Activated T-helper 9 cell treated with anti-CD3 and anti-CD28 coated beads, Interleukin-2, amount 50 U/mL, for 16 hours (primary cell): ENCODE measurements at places on chromosomes 16 and 17.
A peak's percentile ranks its signal among the peaks of the same experiment; 100 is the strongest.

DNA sequence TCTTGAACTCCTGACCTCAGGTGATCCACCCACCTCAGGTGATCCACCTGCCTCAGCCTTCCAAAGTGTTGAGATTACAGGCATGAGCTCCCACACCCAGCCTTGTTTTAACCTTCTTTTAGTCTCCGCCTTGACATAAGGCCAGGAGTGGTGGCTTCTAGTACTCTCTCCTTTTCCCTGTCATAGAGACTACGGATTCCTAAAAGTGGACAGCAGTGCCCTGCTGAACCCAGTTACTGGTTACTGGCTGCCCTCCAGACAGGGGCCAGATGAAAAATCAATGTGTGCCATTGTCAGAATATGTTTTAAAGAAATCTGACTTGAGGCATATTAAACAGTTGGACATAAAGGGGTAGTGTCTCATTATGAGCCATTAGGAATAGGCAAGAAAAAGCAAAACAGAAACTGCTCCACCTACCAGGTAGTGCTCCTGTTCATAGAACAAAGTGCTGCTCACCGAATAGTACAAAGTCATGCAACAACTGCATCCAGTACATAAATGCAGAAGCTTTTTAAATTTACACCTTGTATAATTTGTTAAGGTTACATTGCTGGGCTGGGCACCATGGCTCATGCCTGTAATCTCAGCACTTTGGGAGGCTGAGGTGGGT lies 32.1 kb downstream of the TRIM25 start:
- DNase-seq: no peak

- no peak for DNase-seq
These were observed 8.5 kb downstream of the KRTAP1-5 start for GRCh38 chr17:41018541-41018940.

- no peak for DNase-seq
These were observed 19.6 kb downstream of the ZFPM1 start for GRCh38 chr16:88472637-88473205.

DNA sequence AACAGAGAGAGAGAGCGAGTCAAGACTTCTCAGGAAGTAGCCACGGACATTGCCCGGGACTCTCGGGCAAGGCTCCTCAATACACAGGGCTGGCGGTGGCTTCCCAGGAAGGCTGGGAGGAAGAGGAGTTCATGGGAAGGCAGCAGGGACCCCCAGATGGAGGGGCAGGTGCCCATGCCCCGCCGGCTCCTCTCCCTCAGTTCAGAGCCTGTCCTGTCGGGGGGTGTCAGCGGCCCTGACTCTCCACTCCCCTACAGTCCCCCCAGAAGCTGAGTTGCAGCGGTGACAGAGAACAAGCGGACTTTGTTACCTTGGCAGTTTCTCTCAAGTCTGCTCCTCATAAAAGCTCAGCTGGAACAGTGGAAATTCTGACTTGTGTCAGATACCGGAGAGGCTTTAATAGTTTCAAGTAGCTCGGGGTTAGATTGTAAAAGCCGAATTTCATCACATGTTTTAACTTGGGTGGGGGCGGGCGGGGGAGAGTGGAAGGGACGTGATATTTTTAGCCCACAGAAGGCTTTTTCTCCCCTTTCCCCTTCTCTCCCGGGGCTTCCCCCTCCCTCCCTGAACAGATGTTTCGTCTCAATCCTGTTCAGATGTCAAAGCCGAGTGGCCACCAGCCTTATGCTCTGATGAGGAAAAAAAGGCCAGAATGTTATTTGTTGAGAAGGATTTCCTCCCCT lies 65.2 kb downstream of the NKD1 start:
- DNase-seq: no peak

GRCh38 chr16:55437625-55438024 lies 41.4 kb upstream of the MMP2 start:
- DNase-seq: no peak

- no peak for DNase-seq
These were observed 709 bp downstream of the RAB34 start for GRCh38 chr17:28716740-28717577.

DNA sequence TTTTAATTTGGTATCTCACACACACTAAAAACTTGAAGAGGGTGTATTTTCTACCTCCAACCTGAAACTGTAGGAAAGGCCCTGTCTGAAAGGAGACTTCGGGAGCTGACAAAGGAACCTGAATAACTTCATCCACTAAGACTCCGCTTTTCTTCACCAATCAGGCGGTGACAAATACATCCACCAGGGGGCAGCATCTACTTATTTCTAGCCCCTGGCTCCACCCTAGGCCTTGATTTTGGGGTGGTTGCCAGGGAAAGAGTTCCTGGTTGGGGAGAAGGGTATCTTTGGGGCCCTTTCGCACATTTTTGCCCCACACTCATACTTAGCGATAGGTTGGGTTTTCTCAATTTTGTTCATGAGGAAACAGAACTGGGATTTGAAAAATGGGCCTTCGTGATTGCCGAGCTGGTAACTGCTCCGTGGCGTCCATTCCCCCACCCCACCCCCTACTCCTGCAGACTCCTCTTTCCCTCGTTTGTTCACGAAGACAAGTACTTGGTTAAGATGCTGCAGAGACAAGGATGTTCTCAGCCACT lies 4.8 kb upstream of the ARL4D start:
- DNase-seq: peak; percentile 74

- DNase-seq: peak; percentile 61
These were observed 64.2 kb downstream of the PITPNC1 start for GRCh38 chr17:67441052-67441895.

- no peak for DNase-seq
These were observed 82.6 kb downstream of the CDK5R1 start for GRCh38 chr17:32569171-32570080.

DNA sequence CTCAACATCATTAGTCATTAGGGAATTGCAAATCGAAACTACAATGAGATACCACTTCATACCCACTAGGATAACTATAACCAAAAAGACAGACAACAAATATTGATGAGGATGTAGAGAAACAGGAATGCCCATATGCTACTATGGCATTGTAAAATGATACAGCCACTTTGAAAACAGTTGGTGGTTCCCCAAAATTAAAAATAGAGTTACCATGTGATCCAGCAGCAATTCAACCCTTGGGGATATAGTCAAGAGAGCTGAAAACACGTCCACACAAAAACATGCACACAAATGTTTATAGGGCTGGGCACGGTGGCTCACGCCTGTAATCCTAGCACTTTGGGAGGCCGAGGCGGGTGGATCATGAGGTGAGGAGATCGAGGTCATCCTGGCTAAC lies 10.0 kb upstream of the PECAM1 start:
- no peak for DNase-seq

GRCh38 chr17:2297023-2297422 lies 6.6 kb downstream of the SMG6 start:
- DNase-seq: no peak

DNA sequence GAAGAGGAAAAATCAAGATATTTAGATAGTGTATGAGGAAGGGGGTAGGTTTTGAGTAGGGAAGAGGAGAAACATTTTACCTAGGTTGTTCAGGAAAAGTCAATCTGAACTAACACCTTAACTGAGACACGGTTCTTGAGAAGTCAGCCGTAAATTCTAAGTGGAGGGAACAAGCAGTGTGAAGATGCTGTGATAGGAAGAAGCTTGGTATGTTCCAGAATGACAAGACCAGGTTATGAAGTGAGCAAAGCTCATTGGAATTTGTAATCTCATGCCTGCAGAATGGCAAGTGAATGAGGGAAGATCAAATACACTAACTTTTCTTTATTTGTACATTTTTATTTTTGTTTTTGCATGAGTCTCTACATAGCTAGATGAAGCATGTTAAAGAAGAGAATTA lies 307.6 kb downstream of the ZFHX3 start:
- no peak for DNase-seq

GRCh38 chr17:77320485-77321256 lies 179.9 kb downstream of the SEC14L1 start:
- DNase-seq: no peak

GRCh38 chr17:20989991-20990855 lies 52.6 kb downstream of the USP22 start:
- no peak for DNase-seq

- DNase-seq: no peak
These were observed 19.6 kb upstream of the CCL2 start for GRCh38 chr17:34235389-34236028.

DNA sequence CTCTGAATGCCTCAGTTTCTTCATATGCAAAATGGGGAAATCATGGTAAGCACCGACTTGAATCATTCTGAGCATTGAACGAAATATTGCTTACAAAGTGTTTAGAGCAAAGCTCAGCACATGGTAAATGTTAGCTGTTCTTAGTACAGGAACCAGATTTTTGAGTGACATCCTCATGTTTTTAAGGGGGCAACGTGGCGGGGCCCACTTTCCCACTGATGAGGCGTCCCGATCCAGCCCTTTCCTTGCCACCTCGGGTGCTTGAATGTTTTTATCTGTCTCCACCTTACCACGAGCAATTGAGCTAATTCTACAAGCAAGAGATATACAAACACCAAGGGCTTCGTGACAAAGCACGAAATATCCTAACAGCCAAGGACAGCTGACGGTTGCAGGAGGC lies 49.9 kb downstream of the ELAC2 start:
- DNase-seq: no peak

- no peak for DNase-seq
These were observed 5.1 kb downstream of the CBX8 start for GRCh38 chr17:79791735-79792161.

GRCh38 chr16:84502581-84502980 lies 1.9 kb downstream of the MEAK7 start:
- no peak for DNase-seq

DNA sequence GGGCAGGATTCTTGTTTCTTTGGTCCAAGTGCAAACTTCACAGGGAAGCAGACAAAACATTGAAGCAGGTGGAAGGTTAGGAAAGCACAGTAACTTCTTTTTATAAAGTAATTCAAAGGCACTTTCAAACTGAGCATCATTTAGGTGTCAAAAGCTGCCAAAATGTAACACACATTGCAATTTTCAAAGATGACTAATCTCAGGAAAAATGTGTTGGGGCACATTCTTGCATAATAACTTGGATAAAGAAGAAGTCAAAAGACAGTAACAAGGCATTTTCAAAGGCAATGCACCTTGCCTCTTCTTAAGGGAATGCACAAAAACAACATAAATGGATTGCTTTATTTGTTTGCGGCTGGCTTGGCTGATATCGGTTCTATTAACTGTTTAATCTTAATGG lies 3.6 kb downstream of the KCNJ2 start:
- no peak for DNase-seq

DNA sequence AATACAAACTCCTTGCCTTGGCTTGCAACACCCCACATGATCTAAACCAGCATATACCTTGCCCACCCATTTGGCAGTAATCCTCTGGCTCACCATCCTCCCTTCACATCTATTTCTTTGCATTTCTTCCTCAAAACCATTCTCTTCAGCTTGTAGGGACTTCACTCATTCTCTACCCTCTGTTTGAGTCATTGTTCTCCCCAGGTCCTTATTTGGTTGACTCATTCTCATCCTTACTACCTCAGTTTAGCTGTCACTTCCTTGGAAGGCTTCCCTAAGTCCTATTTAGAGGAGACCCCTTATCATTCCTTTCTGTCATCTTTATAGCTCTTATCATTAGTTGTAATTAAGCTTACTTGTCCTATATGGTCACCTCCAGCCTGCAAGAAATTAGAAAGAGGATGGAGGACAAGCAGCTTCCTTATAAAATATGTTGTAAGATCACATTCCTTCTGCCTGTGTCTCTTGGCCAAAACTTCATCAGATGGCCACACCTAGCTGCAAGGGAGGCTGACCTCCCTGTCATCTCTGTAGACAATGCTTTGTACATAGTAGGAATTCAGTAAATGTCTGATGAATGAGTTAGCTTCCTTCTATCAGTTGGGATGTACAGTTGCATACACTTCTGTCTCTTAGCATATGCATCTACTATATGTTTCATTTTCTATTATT lies 1.7 kb downstream of the TTC19 start:
- DNase-seq: no peak

- DNase-seq: no peak
These were observed 101.2 kb downstream of the TTC19 start for GRCh38 chr17:16100737-16101400.

DNA sequence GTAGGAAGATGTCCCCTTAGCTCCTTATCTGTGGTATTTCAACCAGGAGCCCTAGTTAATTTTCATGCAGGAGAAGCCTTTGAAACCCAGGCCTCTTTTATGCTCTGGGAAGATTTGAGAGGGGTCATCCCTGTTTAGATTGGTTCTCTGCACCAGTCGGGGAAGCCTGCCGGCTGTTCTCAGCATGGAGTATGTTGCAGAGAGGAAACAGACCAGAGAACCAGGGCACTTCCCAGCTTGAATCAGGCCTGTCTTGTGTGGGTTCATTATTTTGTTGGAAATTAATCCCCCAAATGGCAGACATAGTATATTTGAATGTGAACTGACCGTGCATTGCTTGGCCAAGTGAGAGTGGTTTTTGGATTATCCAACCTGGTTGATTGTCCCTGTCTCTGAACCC lies 1082.1 kb upstream of the RBFOX1 start:
- DNase-seq: no peak

- no peak for DNase-seq
These were observed 5.5 kb downstream of the TAF1C start for GRCh38 chr16:84181144-84181915.

DNA sequence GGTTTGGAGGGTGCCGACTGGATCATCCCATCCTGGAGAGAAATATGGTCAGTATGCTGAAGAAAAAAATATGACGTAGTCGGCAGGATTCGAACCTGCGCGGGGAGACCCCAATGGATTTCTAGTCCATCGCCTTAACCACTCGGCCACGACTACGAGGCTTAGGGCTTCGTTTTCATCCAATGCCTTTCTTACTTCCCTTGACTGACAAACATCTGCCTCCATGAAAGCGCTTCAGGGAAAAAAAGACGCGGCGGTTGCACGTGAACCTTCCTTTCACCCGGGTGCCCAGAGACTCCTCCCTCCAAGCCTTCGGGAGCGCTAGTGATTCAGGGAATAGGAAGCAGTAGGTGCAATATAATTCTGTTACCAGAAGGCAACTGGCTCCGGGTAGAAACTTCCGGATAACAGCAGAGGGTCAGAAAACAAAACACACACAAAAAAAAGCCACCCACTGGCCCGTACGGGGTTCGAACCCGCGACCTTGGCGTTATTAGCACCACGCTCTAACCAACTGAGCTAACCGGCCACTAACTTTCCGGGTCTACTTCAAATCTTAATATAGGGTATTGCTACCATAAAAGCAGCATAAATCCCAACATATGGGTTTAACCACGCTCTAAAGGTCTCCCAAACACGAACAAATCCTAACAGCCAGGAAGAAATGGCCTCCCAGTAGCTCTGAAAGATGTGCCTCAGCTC lies 16.3 kb upstream of the AURKB start:
- peak; percentile 30 for DNase-seq

- no peak for DNase-seq
These were observed 24.1 kb downstream of the CACNA1H start for GRCh38 chr16:1177053-1177452.

DNA sequence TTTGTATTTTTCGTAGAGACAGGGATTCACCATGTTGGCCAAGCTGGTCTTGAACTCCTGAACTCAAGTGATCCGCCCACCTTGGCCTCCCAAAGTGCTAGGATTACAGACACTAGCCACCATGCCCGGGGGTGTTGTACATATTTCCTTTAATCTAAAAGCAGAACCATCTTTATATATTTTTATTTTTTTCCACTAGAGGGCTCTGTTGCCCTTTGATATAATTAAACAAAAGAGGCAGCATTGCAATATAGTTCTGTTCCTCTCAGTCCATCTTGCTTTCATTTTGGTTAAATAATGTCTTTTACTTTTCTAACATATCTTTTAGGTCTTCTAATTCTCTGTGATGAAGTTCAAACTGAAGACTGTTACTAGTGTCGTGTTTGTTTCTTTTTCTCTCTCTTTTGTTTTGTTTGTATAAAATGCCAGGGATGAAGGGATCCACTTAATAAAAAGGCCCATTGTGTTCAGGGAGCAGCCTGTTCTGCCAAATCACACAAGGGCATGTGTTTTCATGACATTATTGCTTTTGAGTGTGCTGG lies 23.4 kb downstream of the WWOX start:
- DNase-seq: no peak
